Activated B cell treated with CpG ODN at 0.5 μM for 24 hours (primary cell): ENCODE measurements at places on chromosomes 3 and 15. TPM values are rescaled to one million over a fixed set of nuclear protein-coding genes. Genes with fewer than 3 reads are reported as not detected.

The DCLK3 gene
- total RNA-seq = not detected in 2 replicates

GRCh38 chr3:14549256-14549919, 9.2 kb upstream of the GRIP2 start:
- no peaks in the 10 kb centered on the region for H3K4me1 ChIP-seq
- no peak for DNase-seq
- H3K36me3 ChIP-seq = no peaks in the 10 kb centered on the region

DNA sequence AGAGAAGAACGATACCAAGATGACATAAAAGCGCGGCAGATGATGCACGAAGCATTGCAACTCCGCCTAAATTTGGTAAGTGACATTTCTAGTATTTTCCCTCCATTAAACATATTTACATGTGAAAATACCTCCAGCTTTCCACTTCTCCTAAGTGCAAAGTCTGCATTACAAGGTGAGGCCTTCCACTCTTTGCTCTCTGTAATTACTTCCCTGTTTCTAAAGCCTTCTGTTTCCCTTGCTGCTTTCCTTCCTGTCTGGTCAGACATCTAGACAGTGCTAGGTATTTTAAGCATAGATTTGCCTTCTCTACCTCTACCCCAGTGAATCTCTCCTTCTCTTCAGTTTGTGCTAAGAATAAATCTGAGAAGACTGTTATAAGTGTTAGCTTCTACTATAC, 1.9 kb downstream of the P2RY12 start:
- peak overlapping the region; percentile 52 for H3K4me3 ChIP-seq
- no peaks in the 10 kb centered on the region for H3K27me3 ChIP-seq
- H3K36me3 ChIP-seq = no peaks in the 10 kb centered on the region
- no peak for DNase-seq
- peaks cover 73% of the 10 kb centered on the region for H3K4me1 ChIP-seq

DNA sequence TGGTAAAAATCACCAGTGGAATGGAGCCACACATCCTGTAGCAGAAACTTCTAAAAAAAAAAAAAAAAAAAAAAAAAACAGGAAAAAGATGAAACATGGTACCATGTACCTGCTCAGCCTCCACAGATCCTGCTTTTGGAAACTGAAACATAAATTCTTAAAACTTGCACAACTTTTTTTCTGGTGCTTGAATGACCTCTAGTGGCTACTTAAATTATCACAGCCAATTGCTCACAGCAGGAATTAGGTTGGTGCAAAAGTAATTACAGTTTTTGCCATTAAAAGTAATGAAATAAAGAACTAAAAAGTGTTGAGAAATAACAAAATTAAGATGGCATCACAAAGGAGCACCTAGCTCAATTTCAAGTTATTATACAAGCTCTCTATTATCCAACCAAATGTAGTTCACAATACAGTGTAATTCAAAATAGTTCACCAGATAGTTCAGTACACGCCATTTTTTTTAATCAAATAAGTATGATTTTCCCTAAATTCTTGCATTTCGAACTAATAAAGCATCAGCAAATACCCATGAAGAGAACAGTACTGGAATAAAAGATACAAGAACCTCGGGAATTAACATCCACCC, 80.6 kb downstream of the ULK4 start:
- no peak overlapping the region for H3K4me3 ChIP-seq
- no peaks in the 10 kb centered on the region for H3K27me3 ChIP-seq
- H3K27ac ChIP-seq = no peak overlapping the region
- H3K36me3 ChIP-seq = no peaks in the 10 kb centered on the region
- H3K4me1 ChIP-seq = no peaks in the 10 kb centered on the region

GRCh38 chr3:11592445-11593298, 51.0 kb downstream of the VGLL4 start:
- H3K4me3 ChIP-seq = no peak overlapping the region
- H3K36me3 ChIP-seq = peaks cover 56% of the 10 kb centered on the region

- H3K4me1 ChIP-seq = no peaks in the 10 kb centered on the region
- H3K27me3 ChIP-seq = peaks cover 3% of the 10 kb centered on the region
- no peaks in the 10 kb centered on the region for H3K36me3 ChIP-seq
- no peak for DNase-seq
Measured at GRCh38 chr3:63687278-63688225, 35.1 kb downstream of the SNTN start.

DNA sequence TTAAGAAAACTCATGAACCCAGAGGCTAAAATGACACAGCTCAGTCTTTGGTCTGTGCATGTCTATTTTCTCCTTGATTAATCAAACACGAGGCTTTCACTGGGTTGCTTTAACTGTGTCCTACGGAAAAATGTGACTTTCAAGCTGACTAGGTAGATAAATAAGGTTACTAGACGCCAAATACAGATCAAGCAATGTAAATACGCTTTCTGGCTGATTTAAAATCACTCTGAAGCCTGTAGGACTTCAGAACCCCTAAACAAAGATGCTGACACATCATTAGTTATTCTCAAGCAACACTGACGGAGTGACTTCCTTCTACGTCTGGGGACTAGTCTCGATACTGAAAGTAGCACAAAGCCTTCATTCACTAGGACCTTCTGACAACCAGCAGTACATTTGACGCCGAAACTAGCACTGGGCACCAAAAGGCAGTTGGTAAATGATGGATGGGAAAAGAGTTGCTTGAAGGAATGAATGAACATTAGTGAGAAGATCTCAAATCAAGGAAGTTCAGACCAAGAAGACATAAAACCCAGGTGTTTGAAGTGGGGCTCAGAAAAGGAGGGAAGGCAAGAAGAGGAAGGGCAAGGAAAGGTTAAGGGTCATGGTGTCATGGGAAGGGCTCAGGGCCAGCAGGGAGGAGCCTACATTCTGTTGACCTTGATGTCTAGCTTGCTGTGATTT, 67.1 kb upstream of the CDV3 start:
- peak overlapping the region; percentile 60 for H3K27ac ChIP-seq
- H3K4me1 ChIP-seq = peaks cover 13% of the 10 kb centered on the region
- no peaks in the 10 kb centered on the region for H3K27me3 ChIP-seq
- no peaks in the 10 kb centered on the region for H3K36me3 ChIP-seq
- DNase-seq = no peak
- peak overlapping the region; percentile 56 for H3K4me3 ChIP-seq

The APOD gene
- 0.20 and 0.35 TPM in 2 replicates for total RNA-seq
